ENCODE measurements at places on chromosomes 2 and 18.
A peak's percentile ranks its signal among the peaks of the same experiment; 100 is the strongest.

DNA sequence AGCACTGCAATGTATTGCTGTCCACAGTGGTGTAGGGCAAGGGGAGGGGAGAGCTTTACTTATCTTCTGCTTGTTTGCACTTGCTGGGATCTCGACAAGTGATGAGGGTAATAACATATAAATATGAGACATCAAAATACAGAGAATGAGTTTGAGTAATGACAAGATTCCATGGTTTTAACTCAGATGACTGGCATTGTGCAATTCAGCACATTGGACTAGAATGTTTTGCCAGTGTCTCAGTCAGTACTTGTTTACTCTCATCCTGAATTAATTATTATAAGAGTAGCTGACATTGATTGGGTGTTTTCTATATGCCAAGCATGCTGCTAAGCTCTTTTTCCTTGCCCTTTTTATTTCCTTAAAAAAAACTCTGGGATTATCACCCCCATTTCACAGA, 306.7 kb upstream of the MMADHC start:
- DNase-seq = no peak

DNA sequence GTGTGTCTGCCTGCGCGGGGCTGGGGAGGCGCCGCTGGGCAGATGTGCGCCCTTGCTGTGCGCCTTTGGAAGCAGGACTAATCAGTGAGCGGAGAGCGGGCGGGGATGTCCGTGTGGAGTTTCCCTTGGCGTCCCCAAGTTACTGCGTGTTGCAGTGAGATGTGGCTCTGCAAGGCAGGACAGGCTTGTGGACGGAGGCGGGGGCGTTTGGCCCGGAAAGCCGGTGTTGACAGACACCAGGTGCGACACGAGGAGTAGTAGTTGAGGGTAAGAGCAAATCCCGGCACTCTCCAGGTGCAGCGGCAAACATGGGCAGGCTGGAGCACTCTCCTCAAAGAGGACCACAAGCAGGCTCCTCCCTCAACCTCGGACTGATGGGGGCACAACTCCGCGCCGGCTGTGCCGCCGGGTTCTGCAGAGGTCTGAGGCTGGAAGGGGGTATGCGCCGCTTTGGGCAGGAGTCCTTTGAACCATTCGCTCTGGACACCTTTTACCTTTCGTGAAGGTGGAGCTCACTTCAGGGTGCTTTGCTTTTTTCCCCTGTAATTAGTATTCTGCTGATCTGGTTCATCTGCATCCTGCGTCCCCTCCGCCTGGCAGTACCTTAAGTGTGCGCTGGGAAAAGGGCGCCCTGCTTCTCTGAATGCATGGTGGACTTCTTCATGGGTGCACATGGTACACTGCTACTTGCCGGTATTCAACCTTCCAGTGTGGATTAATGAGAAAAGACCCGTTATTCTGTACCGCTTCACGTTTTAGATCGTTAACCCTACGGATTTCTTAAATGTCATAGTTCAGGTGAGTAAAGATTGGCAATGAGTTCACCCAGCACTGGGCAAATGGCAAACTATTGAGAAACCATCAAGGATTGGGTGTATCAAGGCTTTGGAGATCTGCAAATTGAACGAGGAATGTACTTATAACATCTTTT, 608 bp downstream of the CDH7 start:
- no peak for DNase-seq

DNA sequence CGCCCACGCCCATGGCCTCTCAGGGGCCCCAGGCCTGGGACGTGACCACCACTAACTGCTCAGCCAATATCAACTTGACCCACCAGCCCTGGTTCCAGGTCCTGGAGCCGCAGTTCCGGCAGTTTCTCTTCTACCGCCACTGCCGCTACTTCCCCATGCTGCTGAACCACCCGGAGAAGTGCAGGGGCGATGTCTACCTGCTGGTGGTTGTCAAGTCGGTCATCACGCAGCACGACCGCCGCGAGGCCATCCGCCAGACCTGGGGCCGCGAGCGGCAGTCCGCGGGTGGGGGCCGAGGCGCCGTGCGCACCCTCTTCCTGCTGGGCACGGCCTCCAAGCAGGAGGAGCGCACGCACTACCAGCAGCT, 2.4 kb downstream of the B3GNT7 start:
- DNase-seq = no peak

DNA sequence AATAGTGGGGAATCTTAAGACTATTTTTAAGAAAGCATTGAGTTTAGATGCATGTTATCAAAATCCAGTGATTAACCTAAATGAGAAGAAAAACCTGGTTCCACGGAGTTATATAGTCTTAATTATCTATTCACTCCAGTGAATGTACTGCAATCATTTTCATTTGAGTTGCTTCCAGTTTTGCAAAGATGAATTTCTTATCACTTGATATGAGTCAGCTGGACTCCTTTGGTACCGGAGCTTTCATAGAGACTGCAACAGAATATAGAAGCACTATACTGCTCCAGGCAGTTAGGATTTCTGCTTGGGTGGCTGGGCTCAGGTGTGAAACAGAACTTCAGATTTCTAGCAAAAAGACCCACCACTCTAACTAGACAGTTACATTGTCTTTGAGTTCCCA, 92.2 kb upstream of the NFU1 start:
- DNase-seq = no peak

DNA sequence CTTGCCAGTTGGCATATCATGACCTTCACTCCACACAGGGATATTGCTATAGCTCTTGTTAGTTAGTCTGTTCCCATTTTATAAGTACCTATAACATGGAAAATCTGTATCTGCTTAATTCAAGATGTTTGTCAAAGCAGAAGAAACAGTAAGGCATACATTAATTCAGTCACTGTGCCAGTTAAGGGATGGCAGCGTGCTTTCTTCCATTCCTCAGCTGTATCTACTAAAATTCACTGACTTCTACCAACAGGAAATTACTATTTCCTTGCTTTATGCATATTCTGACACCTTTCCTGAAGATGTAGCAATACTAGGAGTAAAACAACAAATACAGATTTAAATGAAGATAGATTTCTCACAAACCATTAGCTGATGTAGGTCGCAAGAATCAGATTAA, 59.9 kb downstream of the RNF152 start:
- DNase-seq = no peak

- no peak for DNase-seq
These were observed 361.1 kb upstream of the SLC14A2 start for GRCh38 chr18:45253973-45254708.

- no peak for DNase-seq
These were observed 23.4 kb upstream of the CYP1B1 start for GRCh38 chr2:38099099-38100028.

- peak; percentile 23 for DNase-seq
These were observed 3.2 kb downstream of the PIGN start for GRCh38 chr18:62183578-62184195.

DNA sequence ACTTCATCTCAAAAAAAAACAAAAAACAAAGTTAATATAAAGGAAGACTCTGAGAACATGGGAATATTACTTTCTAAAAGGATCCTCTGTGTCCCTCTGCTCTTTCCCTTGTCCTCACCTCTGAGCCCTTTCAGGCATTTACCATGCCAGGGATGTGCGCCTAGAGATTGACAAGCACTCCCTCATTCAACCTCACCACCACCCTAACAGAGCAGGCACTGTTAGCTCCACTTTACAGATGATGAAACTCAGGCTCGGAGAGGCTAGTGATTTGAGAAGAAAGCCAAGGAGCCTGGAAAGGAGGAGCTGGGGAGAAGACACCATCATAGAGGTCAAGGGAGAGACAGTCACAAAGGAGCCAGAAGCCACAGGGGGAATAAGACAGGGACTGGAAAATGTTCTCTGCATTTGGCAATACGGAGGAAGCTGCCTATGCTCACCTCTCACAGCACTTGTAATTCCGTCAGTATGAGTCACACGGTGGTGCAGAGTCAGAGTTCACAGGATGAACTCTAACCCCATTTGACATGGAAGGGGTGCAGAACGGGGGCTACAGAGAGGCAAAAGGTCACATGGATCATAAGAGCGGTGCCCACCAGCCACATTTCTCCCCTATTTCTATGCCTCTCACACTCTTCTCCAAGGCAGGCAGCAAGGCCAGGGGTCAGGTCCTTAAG, 101.8 kb upstream of the NFU1 start:
- DNase-seq = no peak

DNA sequence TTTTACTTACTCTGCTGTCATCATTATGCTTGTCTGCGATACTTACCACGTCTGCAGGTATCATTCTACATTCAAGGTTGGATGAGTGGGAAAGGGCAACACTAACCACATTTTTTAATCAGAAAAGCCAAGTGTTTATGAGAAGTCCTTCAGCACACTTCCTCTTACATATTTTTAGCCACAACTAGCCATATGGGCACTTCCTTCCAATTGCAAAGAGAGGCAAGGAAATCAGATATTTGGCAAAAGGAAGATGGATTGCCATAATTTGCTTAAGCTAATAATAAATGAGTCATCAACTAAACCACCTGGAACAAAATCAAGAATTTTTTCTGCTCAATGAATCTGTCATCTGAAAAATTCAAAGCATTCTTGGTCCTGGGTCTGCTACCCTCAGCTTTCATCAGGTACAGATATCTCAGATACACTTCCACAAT, 16.7 kb upstream of the MRO start:
- DNase-seq = no peak

GRCh38 chr2:53969285-53969967, 1.4 kb downstream of the PSME4 start:
- DNase-seq = no peak

- no peak for DNase-seq
These were observed 85.1 kb downstream of the ANTXR1 start for GRCh38 chr2:69097891-69098655.

- DNase-seq = no peak
These were observed 653.0 kb upstream of the CHAC2 start for GRCh38 chr2:53114582-53114981.

GRCh38 chr2:210816769-210817168, 260.4 kb downstream of the CPS1 start:
- no peak for DNase-seq

GRCh38 chr2:29894822-29895614, 26.4 kb downstream of the ALK start:
- no peak for DNase-seq

DNA sequence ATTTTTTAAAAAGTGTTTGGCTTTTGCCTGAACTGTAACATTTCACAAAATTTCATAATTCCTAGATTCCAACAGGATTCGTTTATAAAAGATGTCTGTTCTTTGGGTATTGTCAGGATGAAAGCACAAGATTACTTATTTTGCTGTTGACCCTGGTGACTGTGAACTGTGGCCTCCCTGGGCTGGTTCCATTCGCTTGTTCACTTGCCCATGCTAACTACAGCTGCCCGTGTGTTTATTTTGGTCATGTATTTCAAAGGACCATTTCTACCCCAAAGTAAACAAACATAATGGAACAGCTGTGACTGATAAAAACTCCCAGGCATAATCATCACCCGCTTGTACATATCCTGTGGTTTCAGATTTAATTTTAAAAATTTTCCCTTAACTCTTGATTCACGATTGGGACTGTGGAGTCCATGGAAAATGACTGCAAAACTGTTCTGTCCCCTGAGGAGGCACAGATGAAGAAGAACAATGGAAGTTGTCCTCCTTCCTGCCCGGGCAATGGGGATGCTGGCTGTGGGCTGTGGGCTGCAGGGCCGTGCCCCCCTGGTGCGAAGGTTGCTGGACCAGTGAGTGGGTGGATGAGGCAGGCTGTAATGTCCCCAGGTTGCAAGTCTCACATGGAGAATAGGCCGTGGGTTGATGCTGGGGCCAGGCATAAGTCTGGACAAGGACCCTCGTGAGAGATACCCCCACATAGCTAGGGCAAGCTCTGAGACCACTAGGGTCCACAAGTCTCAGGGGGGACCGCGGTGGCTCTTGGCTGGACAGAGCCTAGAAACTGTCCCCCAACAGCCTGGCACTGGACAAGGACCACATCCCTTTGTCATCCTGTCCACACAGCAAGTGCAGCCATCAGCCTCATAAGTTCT, 28.9 kb upstream of the HDAC4 start:
- peak; percentile 34 for DNase-seq

GRCh38 chr2:7639476-7639875, 722.3 kb downstream of the RNF144A start:
- peak; percentile 72 for DNase-seq

DNA sequence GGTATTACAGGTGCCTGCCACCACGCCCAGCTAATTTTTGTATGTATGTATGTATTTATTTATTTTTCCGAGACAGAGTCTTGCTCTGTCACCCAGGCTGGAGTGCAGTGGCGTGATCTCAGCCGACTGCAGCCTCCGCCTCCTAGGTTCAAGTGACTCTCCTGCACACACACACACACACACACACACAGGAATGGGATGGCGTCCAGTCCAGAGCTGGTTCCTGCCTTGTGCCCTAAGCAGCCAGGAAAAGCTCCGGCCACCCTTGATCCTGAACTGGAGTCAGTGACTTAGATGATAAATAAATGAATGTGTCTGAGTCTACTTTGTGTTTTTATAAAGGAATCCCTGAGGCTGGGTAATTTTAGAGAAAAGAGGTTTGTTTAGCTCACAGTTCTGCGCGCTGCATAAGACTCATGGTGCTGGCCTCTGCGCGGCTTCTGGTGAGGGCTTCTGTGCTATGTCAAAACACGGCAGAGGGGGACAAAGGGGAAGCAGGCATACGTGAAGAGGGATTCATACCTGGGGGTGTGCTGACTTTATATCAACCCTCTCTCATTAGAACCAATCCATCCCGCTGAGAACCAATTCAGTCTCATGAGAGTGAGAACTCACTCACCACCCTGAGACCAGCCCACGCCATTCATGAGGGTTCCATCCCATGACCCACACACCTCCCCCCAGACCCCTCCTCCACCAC, 59.7 kb upstream of the PHLPP1 start:
- no peak for DNase-seq

DNA sequence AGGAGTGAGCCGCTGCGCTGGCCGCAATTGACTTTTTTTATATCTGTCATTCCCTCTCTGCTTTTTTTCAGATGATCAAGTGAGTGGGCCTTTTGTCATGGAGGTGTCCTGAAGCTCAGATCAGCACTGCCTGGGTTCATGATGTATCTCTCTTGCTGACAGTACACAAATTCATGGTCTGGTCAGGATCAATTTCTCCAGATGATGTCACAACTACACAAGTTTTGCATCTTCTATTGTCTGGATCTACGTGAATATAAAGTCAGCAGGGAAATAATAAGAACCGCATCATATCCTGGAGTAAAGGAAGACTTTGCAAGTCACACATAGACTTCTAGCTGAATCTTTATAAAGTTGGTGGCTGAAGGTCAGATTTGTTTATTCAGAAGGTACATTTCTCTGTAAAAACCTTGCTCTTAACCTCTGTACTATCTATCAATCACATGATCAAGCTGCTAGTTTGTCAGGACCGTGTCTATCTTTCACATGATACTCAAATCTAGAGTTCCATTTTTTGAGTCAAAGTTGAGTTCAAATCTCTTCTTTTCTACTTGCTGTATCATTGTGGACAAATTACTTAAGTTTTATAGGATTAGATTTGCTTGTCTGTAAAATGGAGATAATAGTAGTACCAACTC, 13.1 kb upstream of the CD28 start:
- no peak for DNase-seq
